LNCaP clone FGC (cell line): ENCODE measurements at places on chromosomes 4 and X.

DNA sequence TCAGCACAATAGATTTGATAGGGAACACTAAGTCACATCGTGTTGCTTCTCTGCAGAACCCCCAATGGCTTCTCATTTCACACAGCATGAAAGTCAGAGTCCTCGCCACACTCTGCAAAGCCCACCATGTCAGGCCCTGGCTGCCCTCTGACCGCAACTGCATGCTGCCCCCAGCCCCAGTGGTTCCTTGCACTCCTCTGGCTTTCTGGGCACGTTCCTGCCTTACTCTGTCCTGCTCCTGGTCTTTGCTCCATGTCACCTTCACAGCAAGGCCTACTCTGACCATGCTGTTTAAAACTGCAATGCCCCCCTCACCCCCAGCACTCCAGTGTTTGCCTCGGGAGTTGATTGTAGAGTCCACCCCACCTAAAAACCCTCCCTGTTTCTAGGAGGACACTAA, 78.1 kb downstream of the EVC start:
- DNase-seq: no peak

GRCh38 chr4:182929296-182929695, 12.1 kb upstream of the DCTD start:
- no peak for DNase-seq

GRCh38 chr4:15936495-15936894, 2.0 kb downstream of the FGFBP1 start:
- DNase-seq: no peak

DNA sequence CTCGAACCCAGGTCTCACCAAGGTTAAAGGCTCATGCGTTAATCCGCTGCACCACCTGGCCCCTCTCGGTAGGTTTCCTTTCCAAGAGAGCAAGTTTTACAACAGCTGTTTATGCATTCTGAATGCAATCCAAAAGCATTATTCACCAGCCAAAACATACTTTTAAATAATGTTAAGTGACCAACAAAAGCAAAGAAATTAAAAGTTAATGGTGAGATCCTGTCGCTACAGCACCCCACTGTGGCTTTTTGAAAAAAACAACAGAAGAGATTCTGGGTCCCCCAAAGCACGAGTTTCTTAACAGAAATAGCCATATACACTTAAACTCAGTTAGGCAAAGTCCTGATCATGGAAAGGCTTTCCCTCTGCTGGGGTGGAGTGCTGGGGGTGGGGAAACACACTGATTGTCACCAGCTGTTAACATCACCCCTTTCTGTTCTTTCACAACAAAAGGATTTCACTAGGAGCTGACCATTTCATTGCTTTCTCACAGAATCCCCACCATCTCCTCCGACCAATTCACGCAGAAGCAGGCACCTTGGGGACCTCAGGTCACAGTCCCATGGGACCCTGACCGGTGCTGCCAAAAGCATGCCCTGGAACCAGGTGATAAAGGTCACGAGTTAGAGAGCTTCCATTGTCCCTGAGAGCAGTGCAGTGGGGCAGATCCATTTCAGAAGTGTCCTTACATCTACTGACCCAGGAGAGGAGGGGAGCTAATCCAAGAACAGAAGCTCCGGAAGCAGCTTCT, 51.2 kb downstream of the ZNF827 start:
- peak; percentile 17 for DNase-seq

DNA sequence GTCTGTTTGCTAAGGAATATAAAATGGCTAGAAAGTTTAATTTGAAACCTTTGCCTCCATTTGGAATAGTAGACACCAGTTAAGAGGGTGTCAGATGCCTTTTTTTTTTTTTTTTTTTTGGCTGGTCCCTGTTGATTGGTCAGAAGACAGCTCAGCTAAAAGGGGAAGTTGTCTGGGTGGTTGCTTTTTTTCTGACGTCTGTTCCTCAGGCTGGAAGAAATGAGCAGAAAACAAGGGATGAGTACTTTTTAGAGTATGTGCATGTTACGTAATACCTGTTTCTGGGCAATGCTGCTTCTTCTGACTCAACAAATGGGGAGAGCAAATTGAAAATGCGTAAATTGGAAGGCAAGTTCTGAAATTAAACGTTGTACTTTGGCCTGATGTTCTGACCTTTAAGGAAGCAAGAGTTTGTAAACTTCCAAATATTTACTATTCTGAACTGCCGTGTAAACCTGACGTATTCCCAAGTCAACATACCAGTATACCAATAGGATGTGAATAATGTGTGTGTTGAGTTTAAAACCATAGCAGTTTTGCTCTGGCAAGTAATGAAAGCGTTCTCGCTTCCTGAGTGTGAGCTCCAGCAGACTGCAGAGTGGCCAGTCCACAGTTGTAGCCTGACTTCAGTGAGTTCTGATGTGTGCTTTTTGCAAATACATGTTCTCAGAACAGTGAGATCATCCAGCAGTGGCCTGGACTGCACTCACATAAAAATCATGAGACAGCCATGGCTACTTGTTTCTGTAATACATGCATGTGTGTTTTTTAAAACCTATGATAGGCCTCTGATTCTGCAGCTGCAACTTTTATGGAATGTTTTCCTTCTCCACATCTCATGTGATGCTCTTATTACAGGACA, 1.7 kb downstream of the SAT1 start:
- peak; percentile 57 for DNase-seq

DNA sequence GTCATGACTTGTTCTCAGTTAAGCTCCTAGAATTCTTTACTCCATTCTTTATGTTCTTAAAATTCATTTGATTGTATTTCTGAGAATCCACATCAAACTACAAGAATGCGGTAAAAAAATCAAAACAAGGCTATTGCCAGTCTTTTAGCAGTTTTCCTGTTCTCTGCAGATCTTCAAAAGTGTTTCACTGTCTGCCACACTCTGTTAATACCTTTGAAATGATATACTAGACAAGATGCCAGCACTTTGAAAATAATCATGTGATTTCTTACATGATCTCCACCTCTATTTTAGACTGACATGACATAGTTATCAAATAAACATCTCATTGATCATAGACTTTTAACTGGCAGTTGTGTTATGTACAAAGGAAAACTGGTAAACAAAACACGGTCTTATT, 30.1 kb upstream of the GPRIN3 start:
- no peak for DNase-seq

GRCh38 chr4:38150766-38151165, 190.6 kb downstream of the PTTG2 start:
- DNase-seq: no peak

DNA sequence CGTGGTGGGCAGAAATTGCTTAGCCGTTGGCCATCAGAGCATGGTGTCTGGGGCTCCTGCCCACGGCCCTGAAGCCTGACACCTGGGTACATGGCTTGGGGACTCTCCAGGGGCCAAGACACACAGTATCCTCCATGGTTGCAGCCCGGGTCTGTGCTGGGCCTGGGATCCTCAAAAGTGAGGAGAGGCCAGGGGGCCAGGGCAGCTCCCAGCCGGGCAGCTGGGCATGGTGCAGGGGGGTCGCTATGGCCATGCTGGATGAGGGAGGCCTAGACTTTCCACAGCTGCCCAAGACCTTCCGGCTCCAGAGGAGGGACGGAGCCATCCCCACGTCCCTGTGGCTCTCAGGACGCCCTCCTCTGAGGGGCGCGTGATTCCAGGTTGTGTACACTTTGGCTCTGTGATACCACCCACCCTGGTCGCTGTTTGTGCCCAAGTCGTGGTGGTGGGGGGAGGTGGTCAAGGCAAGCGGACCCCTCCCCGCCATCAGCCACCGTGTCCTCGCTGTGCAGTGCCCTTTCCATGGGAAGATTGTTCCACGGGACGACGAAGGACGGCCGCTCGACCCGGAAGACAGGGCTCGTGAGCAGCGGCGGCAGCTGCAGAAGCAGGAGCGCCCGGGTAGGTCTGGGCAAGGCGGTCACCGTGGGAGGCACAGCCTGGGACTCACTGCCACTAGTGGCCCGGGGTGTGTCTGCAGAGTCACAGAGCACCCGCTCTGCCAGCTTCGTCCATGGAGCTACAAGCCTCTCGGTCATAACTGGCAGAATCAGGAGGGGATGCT, 25.7 kb downstream of the NKX1-1 start:
- no peak for DNase-seq

GRCh38 chr4:175330652-175331051, 412.5 kb downstream of the ADAM29 start:
- DNase-seq: no peak

DNA sequence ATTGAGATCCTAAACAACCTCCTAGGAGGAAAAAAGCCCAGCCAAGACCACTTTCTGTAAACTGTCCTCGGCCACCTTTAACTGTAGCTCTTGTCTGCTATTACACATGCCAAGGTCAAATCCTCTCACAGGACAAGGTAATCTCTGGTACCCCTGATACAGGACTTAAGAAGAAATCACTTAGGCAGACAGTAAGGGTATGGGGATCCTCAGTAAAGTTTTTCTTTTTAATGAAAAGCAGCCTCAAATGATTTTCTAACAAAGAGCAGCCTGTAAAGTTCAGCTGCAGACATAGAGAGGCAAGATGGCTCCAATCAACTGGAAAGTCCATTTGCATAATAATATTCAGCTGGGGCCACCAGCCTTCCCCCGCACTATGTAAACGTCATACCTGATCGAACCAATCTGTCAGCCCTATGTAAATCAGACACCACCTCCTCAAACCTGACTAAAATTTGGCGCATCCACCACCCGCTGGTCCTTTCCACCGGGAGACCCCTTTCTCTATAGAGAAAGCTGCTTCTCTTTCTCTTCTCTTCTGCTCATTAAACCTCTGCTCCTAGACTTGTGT, 14.6 kb upstream of the MPP1 start:
- no peak for DNase-seq

DNA sequence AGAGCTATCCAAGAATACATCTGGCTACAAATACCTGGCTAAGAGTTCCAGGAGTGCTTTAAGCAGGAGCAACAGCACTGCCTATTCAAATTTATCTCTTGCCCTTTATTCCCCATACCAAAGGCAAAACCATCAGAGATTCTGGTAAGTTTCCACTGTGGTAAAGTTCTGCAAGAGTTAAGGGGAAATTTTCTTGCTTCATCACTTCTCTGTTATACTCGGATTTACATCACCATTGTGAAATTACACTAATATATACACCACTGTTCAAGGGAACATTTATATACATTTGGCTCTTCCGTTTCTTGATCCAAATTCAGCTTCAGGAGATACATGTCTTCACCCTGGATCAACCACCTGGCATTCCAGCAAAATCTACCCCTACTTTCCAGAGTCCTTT, 70.8 kb upstream of the PTPN13 start:
- DNase-seq: no peak

GRCh38 chr4:78512357-78512920, 39.1 kb upstream of the ANXA3 start:
- peak; percentile 63 for DNase-seq

- no peak for DNase-seq
These were observed 75.7 kb downstream of the FAM114A1 start for GRCh38 chr4:38943343-38943742.

GRCh38 chrX:17376431-17377077, 1.6 kb downstream of the NHS start:
- DNase-seq: no peak

DNA sequence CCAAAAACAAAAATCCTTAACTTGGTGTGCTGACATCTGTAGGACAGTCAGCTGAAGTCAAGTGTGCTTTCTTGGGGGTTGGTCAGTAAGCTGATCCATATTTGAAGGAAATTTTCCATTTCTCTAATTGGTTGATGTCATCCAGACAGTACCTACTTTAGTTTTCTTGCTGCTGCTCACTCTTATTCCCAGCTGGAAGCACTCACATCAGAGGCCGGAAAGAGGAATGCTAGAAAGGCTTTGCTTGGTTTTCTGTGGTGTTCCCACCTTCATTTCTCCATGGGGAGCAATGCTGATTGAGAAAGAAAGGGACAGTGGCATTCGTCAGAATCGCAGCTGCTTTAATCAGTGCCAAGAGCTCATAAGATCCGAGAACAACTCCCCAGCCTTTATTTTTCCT, 227.0 kb downstream of the C4orf33 start:
- no peak for DNase-seq

- no peak for DNase-seq
These were observed 61.7 kb downstream of the CT47B1 start for GRCh38 chrX:120813982-120814381.

DNA sequence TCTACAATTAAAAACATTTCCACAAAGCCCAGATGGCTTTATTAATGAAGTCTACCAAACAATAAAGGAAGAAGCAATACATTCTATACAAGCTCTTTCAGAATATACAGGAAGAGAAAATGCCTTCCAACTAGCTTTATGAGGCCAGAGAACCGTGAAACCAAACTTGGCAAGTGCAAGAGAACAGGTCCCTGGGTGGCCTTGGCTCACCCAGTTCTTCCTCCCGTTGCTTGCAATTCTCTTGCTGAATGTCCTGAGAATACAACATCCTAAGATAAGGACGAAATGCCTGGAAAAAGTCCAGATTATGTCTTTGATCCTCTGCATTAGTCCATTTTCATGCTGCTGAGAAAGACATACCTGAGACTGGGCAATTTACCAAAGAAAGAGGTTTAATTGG, 204.9 kb downstream of the MAD2L1 start:
- DNase-seq: no peak

GRCh38 chr4:22707390-22707789, 14.7 kb downstream of the GBA3 start:
- no peak for DNase-seq

GRCh38 chr4:86014599-86014998, 345.3 kb downstream of the MAPK10 start:
- DNase-seq: no peak

DNA sequence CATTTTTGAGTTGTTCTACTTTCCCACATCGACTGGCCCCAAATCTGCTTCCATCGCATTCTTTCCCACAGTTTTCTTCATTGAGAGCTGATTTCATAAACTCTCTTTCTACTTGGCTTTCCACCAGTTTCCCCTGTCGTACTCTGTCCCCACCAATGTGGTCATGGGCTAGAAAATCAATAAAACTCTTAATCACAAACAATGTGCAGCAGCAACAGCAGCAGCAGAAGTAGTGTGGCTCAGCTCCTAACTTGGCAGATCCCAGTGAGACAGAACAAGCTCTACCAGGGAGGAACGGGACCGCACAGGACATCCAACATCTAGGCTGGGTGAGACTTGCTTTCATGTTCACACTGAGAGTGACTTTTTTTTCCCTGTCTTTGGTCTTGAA, 3.1 kb upstream of the SETD7 start:
- DNase-seq: no peak

GRCh38 chrX:1462596-1463251, 10.0 kb upstream of the ASMTL start:
- no peak for DNase-seq

DNA sequence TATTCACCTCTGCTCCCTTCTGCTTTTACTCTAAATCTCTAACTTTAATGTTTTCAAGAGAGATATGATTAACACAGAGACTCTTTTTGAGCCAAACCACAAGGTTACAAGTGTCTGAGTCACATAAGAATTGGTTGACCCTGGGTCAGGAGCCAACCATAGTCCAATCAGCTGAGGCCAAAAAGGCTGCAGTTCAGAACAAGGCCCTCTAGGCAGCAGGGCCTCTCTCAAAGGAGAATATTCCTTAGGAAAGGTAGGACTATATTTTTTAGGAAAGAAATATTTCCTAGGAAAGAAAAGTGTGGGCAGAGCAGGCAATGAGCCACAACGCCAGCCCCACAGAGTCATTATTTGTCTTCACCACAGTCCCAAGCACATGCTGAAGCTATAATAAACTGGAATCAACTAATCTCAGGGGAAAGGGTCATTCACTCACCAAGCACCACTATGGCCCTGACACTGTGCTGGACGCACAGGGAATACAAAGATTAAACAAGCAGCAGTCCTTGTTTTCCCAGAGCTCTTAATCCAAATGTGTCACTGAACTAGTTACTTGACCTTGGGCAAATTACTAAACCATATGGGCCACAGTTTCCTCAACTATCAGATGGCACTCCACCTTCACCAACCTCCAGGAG, 2.2 kb downstream of the ATP8A1 start:
- DNase-seq: no peak
